ENCODE measurements at places on chromosomes 3 and 15. TPM values are rescaled to one million over a fixed set of nuclear protein-coding genes. Genes with fewer than 3 reads are reported as not detected.

MOBP gene
- total RNA-seq: 0.20 TPM

GRCh38 chr3:139534992-139535879 is 4.3 kb downstream of the RBP1 start:
- H3K27me3 ChIP-seq: no peaks in the 10 kb centered on the region
- H3K4me1 ChIP-seq: no peaks in the 10 kb centered on the region
- no peak overlapping the region for H3K4me3 ChIP-seq
- H3K36me3 ChIP-seq: no peaks in the 10 kb centered on the region
- DNase-seq: peak; percentile 91

DNA sequence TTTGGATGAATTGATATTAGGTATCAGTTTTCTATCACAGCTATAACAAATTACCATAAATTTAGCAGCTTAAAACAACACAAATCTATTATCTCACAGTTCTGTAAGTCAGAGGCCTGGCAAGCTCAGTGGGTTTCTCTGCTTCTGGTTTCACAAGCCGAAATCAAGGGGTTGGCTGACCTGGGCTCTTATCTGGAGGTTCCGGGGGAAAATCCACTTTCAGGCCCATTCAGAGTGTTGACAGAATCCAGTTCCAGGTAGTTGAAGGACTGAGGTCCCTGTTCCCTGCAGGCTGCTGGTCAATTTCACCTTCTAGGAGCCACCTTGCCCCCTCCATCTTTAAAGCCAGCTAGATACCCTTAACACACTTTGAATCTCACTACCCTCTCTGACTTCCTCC is 11.1 kb upstream of the HHATL start:
- no peaks in the 10 kb centered on the region for H3K4me1 ChIP-seq
- H3K27ac ChIP-seq: no peak overlapping the region
- H3K36me3 ChIP-seq: no peaks in the 10 kb centered on the region
- no peak overlapping the region for H3K4me3 ChIP-seq
- DNase-seq: peak; percentile 28

- peak overlapping the region; percentile 89 for H3K27ac ChIP-seq
- peaks cover 49% of the 10 kb centered on the region for H3K36me3 ChIP-seq
- no peaks in the 10 kb centered on the region for H3K27me3 ChIP-seq
- peaks cover 45% of the 10 kb centered on the region for H3K4me1 ChIP-seq
- peak overlapping the region; percentile 57 for H3K4me3 ChIP-seq
Observed at GRCh38 chr3:52454250-52454937, 553 bp upstream of the TNNC1 start.

- H3K27me3 ChIP-seq: no peaks in the 10 kb centered on the region
- H3K4me1 ChIP-seq: no peaks in the 10 kb centered on the region
- DNase-seq: no peak
- H3K4me3 ChIP-seq: no peak overlapping the region
Observed at GRCh38 chr3:128317698-128318231, 148.9 kb downstream of the DNAJB8 start.

NECTIN3 gene
- 16.6 TPM for total RNA-seq

RAB6B gene
- total RNA-seq: 11.5 TPM
